ENCODE measurements at places on chromosomes 6 and 20. TPM values are rescaled to one million over a fixed set of nuclear protein-coding genes. Genes with fewer than 3 reads are reported as not detected.

The COL20A1 gene
- total RNA-seq, result not detected

The NR2E1 gene
- total RNA-seq, result not detected

The MOG gene
- not detected for total RNA-seq

The NKAIN4 gene
- total RNA-seq, result not detected

The BEND6 gene
- 7.7 TPM for total RNA-seq

The GNAS-AS1 gene
- 5.0 TPM for total RNA-seq

The ZC3H12D gene
- total RNA-seq, result 0.16 TPM

The HNF4A gene
- total RNA-seq, result 0.34 TPM

The BMP6 gene
- 4.0 TPM for total RNA-seq

The ARFGEF3 gene
- total RNA-seq, result 4.1 TPM

The SLC17A3 gene
- not detected for total RNA-seq

The LRFN2 gene
- total RNA-seq, result not detected

The HLA-DPA1 gene
- total RNA-seq, result 8.9 TPM

The RUNX2 gene
- 2.6 TPM for total RNA-seq

The PNLDC1 gene
- total RNA-seq, result not detected

The BRPF3 gene
- total RNA-seq, result 15.8 TPM

The FBXO5 gene
- total RNA-seq, result 38.7 TPM

The FRK gene
- 0.02 TPM for total RNA-seq

The POFUT1 gene
- 82.3 TPM for total RNA-seq

The LINC00237 gene
- total RNA-seq, result not detected

The LST1 gene
- not detected for total RNA-seq

The TCF21 gene
- total RNA-seq, result 0.03 TPM

The NFATC2 gene
- total RNA-seq, result 0.23 TPM

The RIPPLY2 gene
- total RNA-seq, result not detected

The SLC35F1 gene
- 0.05 TPM for total RNA-seq

Measured in HT1080 (cell line).